DMS 273 treated with DMSO at 0.1 percent for 48 hours (cell line): ENCODE measurements at places on chromosomes 7 and 10.

- DNase-seq = no peak
Measured at GRCh38 chr10:96188421-96188820, 58.3 kb downstream of the ZNF518A start.

- peak; percentile 59 for DNase-seq
Measured at GRCh38 chr7:18457832-18458231, 37.7 kb upstream of the HDAC9 start.

- DNase-seq = no peak
Measured at GRCh38 chr7:19957664-19958063, 184.2 kb upstream of the TMEM196 start.

DNA sequence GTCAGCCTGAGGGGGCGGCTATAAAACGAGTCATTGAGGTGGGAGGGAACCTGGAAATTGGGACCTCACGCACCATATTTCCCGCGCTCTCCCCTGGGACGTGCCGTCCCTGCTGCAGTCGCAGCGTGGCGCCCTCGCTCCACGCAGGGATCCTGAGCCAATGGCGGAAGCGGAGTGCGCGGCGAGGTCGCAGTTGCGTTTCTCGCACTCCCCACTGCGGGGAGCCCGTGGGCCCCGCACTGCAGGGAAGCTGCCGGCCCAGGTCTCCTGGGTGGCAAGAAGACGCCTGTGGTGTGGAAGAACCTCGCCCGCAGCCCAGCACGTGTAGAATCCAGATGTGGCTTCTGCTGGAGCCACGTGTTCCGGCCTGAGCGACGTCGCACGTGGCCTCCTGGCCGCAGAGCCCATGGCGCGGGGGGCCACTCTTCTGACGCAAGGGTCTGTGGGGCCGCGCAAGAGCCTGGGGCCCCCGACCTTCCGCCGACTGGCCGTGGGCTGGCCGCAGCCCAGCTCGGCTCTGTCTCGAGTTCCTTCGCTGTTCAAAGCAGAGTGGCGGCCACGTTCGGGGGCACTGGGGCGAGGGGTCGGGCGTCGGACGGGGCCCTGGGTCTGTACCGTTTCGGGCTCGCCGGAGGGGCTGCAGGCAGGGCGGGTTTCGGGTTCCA lies 26.4 kb downstream of the HIF1AN start:
- peak; percentile 39 for DNase-seq

- no peak for DNase-seq
Measured at GRCh38 chr10:118926072-118926417, 103.5 kb upstream of the NANOS1 start.

DNA sequence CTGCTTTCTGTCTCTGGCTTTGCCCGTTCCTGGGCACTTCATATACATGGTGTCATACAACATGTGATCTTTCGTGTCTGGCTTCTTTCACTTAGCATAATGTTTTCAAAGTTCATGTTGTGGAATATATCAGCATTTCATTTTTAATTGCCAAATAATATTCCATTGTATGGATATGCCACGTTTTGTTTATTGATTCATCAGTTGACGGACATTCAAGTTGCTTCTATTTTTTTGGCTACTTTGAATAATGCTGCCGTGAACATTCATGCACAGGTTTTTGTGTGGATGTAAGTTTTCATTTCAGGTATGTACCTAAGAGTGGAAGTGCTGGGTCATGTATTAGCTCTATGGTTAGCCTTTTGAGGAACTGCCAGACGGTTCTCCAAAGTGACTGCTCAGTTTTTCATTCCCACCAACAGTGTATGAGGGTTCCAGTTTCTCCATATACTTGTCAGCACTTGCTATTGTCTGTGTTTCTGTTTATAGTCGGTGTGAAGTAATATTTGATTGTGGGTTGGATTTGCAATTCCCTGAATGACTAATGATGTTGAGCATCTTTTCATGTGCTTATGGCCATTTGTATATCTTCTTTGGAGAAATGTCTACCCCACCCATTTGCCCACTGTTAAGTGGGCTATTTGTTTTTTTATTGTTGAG lies 401.4 kb upstream of the GALNT17 start:
- DNase-seq = no peak

DNA sequence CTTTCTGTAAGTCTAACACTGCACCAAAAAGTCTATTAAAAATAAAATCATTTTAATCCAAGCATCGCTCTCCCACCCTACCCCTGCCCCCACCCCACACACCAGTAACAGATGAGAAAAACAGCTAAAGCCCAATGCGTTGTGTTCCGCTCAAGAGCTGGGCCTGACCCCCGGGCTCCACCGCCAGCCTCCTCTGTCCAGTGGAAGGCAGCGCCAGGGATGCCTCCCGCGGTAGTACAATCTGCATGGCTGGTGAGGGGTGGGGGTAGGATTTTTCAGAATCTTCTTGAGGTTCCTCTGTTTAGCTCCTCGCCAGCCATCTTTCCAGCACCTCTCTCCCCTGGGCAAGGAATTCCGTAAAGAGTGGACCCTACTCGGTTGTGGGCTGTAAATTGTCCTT lies 12.1 kb downstream of the THSD7A start:
- DNase-seq = no peak

DNA sequence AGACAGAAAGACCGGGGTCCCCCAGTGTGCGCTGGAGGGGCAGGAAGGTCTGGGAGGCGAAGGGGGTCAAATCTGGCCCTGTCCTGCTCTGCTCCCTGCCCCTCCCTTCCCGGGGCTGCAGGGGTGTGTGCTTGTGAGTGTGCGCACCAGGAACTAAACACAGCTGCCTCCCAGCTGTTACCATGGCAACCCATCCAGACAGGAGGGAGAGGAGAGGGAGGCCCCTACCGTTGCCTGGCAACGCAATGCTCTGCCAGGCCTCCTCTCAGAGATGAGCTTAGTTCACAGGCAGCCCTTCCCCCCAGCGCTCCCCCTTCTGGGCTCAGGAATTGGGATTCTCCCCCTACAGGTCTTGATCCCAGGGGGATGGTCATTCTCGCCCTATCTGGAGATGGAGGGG lies 6.1 kb downstream of the NYAP1 start:
- DNase-seq = peak; percentile 96

DNA sequence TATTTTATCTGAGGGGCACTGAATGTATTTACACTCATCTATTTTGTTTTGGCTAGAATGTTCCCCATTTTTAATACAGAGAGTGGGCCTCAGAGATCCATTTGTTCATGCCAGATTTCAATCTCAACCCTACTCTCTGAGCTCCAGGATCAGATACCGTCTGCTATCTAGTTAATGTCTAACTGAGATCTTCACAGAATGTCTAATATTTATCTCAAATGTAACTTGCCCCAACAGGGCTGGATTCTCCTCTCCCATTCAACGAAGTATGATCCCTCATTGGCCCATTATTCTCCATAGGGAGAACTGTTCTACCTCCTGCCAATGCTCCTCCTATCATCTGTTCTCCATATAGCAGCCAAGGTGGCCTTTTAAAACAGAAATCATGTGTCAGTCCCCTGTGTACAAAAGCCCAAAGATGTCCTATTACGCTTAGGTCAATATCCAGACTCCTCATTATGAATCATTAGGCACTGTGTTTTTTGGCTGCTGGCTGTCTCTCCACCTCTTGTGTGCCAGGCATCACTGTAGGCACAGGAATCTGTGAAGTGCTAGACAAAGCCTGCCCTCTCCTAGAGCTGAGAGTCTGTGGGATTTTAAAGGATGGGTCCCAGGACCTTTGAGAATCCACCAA lies 169.3 kb upstream of the AGK start:
- DNase-seq = no peak

DNA sequence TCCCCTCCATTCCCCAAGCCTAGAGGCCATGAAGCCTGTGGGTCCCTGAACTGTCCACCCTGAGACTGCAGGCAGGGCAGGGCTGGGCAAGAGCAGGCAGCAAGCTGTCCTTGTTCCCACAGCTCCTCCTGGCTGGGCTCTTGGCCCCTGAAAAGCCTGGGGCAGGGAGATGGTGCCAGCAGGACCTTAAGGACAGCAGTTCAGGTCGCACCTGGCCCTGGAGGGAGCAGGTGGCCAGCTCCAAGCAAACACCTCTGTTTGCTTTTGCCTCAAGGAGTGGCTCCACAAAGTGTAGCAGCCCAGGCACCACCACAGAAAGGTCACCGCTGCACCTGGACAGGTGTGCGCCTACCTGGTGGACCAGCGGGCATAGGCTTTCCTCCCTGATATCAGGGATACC lies 5.2 kb downstream of the RET start:
- no peak for DNase-seq

DNA sequence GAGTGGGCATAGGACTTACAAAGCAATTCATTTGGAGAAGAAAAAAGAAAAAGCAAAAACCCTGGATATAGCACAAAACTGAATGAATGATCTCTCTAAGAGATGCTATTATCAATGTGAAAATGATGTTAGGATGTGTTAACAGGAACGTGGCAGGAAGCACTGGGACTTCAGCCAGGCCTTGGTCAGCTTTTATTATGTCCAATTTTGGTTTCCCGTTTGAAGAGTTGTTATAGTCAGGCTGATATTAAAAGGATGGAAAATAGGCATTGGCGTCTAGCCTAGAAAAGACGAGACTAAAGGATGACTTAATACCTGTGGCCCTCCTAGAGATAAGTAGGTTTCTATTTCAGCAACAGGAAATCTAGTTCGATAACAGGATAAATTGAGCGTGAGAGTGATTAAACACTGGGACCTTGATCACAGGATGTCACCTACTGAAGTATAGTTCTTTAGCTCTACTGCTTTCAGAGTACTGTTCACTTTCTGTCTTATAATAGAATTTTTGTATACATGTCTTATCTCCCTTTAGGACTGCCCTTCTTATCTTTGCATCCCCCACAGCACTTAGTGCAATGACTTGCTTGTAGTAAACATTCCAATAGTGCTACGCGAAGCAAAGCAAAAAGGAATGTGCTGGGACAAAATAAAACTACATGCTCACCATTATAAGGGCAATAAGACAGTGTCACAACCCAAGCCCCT lies 99.8 kb upstream of the AGBL3 start:
- no peak for DNase-seq

DNA sequence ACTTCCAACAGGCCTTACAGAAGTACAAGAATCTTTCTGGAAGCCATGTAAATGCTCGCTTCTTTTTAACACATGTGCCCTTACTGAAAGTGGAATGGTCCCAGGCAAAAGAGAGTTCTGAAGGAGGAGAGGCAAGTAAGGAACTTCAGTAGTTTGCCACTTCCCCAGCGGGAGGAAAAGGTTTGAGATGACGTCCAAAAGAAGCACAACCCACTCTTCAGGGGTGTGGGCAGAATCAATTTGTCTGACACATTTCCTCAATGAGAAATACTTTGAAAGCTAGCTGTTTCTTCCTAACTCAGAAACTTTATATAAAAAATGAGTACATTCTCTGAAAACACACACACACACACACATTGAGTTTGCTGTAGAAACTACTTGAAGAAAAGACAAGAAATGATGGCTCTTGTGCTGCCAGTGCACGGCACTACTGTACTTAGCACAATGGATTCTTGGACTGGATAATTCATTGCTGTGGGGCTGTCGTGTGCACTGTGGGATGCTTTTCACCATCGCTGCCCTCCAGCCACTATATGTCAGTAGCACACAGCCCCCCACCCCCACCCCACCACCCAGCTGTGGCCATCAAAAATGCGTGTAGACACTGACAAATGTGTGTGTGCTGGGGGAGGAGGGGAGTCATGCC lies 183.0 kb downstream of the SRPK2 start:
- DNase-seq = no peak

DNA sequence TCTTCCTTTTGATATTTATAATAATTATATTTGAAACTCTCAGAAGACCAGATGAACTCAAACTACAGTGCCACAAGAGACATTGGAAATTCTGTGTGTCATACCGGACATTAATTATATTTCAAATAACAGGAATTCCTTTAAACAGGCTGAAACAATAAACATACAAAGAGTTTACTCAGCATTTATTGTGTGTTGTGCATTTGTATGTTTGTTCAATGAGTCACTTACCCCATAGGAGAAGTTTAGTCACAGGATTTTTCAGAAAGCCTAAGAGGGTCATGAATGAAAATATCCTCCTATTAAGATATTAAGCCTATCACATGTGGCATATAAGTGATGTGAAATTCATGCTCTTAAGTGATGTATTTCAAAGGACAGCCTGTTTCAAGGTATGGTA lies 566.8 kb downstream of the CNTNAP2 start:
- DNase-seq = no peak

- DNase-seq = no peak
Measured at GRCh38 chr7:2128601-2129322, 104.0 kb downstream of the MAD1L1 start.

GRCh38 chr7:86814661-86815379 lies 171.1 kb downstream of the GRM3 start:
- DNase-seq = no peak

GRCh38 chr10:44832595-44833390 lies 78.3 kb upstream of the TMEM72 start:
- no peak for DNase-seq

GRCh38 chr7:71015252-71015900 lies 116.6 kb upstream of the GALNT17 start:
- DNase-seq = peak; percentile 4

DNA sequence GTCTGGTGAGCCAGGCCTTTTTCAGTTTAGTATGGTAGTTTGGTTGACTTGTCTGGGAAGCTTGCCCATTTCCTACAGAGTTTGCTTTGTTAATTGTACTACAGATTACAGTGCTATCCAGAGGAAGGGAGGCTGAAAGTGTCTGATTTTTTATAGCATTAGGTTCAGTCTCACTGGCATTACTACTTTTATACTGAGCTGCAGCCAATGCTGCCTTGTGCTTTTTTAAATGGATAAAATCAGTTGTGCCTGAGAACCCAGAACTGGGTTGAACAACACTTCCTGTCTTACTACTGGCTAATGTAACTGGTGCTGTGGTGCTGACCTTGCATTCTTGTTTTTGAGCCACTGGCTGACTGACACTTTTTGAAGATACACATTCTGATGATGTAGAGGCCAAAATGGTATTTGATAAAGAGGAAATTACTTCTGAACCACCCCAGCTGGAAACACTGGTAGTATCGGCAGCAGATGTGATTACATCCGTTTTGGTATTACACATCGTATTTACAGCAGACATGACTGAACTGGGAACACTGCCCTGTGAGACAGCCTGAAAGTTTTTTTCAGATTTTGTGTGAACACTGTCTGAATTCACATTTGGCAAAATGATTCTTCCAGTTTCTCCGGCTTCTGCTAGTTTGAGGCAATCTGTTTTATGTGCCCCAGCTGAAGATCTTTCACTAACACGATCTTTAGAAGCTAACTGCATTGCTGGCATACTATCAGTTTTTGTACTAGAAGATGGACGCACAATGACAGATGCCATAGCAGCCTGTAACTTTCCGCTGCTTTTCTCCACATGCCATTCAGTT lies 74.1 kb downstream of the NRBF2 start:
- DNase-seq = no peak

GRCh38 chr10:110156046-110156445 lies 51.4 kb upstream of the MXI1 start:
- no peak for DNase-seq
